Central memory CD8-positive, alpha-beta T cell (primary cell): ENCODE measurements at places on chromosomes 16 and 17.

- no peak for DNase-seq
Observed at GRCh38 chr16:19382887-19383816, 34.5 kb upstream of the TMC5 start.

GRCh38 chr16:78953526-78953925, 647.0 kb downstream of the MAF start:
- DNase-seq, result no peak

- DNase-seq, result no peak
Observed at GRCh38 chr16:79728048-79728922, 127.7 kb upstream of the MAF start.

- DNase-seq, result no peak
Observed at GRCh38 chr16:1003391-1004347, 22.1 kb downstream of the SOX8 start.

- DNase-seq, result peak; percentile 74
Observed at GRCh38 chr17:40480501-40481003, 20.9 kb downstream of the TNS4 start.

DNA sequence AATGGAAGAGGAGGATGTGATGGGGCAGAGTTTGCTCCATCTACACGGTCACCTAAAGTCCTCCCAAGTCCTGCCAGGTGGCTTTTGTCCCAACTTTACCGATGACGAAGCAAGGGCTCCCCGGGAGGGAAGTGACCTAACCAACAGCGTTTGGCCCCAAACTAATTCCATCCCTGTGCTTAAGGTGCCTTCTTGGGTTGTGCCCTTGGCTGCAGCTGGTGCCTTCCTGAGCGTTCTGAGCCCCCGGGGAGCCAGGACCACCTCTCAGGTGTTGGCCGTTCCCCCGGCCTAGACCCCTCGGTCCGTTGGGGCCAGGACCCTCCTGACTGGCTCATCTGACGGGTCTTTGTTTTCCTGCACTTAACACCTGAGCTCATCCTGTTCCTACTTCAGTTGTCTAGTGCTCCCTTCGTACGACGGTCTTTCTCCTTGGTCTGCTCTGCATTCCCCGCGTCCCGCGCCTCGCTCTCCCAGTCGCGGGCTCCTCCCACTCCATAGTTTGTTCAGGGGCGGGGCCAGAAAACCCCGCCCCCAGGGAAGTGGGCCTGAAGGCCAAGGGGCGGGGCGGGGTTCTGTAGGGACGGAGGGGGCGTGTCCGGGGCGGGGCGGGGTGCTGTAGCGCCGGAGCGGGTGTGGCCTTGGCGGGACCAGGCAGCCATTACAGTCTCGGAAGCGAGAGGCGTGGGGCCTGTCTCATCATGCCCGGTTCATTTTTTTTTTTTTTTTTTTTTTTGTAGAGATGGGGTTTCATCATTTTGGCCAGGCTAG, 822 bp upstream of the ZSCAN10 start:
- DNase-seq, result peak; percentile 57

GRCh38 chr17:16363749-16364536, 10.7 kb upstream of the CENPV start:
- DNase-seq, result peak; percentile 58

DNA sequence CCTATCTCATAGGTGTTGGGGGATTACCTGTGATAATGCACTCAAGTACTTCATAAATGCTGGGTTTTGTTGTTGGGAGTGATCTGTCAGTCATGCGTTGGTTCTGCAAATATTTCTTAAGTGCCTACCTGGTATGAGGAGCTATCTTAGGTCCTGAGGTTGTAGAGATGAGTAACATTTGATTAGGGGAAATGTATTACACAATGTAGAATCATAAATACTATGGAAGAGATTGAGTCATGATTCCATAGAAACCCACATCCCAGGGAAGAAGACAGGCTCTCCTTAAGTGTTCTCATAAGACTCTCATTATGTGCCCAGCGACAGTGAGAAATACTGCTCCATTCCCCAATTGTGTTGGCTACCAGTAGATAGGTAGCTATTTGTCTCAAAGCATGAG, 240.1 kb downstream of the FTO start:
- no peak for DNase-seq

- no peak for DNase-seq
Observed at GRCh38 chr17:2190014-2190413, 113.6 kb downstream of the SMG6 start.

- no peak for DNase-seq
Observed at GRCh38 chr17:82667668-82668000, 19.4 kb upstream of the WDR45B start.

DNA sequence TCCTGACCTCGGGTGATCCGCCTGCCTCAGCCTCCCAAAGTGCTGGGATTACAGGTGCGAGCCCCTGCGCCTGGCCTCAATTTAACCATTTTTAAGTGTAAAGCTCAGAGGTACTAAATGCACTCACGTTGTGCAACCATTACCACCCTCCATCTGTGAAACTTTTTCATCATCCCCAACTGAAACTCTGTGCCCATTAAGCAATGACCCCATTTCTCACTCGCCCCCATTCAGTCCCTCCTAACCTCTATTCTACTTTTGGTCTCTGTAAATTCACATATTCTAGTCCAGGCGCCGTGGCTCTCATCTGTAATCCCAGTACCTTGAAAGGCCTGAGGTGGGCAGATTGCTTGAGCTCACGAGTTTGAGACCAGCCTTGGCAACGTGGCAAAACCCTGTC, 8.3 kb upstream of the SPNS3 start:
- DNase-seq, result no peak
